ENCODE measurements at places on chromosomes 4 and X.

- no peak for DNase-seq
Measured at GRCh38 chr4:184402239-184402638, 72.1 kb downstream of the IRF2 start.

- DNase-seq: peak; percentile 40
Measured at GRCh38 chrX:9677098-9677739, 88.4 kb downstream of the GPR143 start.

- no peak for DNase-seq
Measured at GRCh38 chr4:187992971-187993370, 2.6 kb upstream of the ZFP42 start.

GRCh38 chrX:40971736-40972135 lies 113.5 kb upstream of the USP9X start:
- no peak for DNase-seq

GRCh38 chrX:76931518-76931917 lies 504.0 kb downstream of the MAGEE1 start:
- no peak for DNase-seq

DNA sequence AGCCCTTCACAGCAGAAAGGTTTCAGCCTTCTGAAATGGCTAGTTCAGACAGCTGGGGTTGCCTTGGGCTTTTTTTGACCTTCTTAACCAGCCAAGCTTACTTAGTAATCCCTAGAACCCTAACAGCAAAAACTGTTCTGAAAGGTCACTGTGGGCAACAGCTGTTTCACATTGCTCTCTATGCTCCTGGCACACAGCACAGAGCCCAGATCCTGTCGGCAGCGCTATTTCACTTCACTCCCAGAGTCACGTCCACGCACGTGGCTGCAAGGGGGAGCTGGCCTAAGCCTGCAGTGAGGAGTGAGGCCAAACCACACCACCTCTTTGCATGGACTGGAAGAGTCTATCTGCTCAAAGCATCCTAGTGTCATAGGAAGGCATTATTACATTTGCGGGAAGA lies 32.0 kb upstream of the STS start:
- no peak for DNase-seq

- no peak for DNase-seq
Measured at GRCh38 chrX:85828771-85829170, 218.6 kb downstream of the CHM start.

GRCh38 chr4:107896646-107897045 lies 34.7 kb upstream of the CYP2U1 start:
- DNase-seq: no peak

- no peak for DNase-seq
Measured at GRCh38 chr4:175418516-175418915, 393.5 kb downstream of the GPM6A start.

GRCh38 chr4:145861336-145862318 lies 77.0 kb downstream of the ZNF827 start:
- no peak for DNase-seq

DNA sequence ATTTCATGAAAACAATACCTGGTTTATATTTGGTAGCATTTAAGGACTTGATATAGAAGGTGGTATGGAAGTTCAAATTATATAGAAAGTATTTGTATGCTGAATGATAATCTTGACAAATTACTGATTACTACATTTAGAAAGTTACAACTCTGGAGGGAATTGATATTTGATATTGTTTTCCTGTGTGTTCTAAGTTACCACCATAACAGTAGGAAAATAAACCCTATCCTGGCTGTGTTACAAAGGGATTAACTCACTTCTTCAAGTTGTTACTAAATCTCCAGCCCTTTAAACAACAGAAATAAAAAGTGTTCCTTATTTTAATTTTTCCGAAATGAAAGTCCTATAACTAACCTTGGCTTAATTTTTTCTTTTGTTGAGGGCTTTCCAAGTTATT lies 36.6 kb downstream of the FHL1 start:
- no peak for DNase-seq

DNA sequence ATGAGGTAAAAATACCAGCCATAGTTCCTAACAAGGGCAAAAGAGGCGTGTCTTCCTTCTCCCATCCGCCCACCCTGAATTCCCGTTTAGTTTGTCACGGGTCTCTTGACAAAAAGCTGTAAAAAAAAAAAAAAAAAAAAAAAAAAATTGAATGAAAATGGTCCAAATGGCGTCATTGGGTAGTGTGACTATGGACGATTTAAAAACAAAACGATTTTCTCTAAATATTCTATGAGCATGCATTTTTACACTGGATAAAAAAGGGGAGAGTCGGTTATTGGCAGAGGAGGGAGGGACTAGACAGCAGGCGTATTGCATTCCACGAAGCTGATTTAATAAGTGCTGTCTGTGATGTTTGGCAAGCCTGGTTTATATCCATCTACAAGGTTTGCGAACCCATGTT lies at the start of gene FAM133A:
FAM133A (plus strand) TSS at position 338 of the 403 bp plus-strand sequence. CDS start 35,214 bp downstream, outside the sequence.
- no peak for DNase-seq

DNA sequence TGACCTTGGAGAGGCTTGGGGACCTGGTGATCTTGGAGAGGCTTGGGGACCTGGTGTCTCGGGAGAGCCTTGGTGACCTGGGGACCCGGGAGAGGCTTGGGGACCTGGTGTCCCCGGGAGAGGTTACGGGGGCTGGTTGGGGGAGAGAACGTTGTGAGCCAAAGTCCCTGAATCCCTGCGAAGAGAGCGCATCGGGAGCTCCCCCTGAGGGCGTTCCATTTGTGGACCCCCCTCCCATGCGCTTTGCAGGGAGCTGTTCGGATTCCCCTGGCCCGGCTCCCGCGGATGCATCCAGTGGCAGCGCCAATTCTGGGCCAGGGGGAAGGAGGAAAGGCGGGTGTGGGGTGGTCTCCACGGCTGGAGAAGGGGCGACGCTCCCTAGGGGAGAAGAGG lies 13.3 kb downstream of the SHOX start:
- DNase-seq: no peak

- DNase-seq: no peak
Measured at GRCh38 chr4:76585272-76585671, 150.2 kb downstream of the SHROOM3 start.

DNA sequence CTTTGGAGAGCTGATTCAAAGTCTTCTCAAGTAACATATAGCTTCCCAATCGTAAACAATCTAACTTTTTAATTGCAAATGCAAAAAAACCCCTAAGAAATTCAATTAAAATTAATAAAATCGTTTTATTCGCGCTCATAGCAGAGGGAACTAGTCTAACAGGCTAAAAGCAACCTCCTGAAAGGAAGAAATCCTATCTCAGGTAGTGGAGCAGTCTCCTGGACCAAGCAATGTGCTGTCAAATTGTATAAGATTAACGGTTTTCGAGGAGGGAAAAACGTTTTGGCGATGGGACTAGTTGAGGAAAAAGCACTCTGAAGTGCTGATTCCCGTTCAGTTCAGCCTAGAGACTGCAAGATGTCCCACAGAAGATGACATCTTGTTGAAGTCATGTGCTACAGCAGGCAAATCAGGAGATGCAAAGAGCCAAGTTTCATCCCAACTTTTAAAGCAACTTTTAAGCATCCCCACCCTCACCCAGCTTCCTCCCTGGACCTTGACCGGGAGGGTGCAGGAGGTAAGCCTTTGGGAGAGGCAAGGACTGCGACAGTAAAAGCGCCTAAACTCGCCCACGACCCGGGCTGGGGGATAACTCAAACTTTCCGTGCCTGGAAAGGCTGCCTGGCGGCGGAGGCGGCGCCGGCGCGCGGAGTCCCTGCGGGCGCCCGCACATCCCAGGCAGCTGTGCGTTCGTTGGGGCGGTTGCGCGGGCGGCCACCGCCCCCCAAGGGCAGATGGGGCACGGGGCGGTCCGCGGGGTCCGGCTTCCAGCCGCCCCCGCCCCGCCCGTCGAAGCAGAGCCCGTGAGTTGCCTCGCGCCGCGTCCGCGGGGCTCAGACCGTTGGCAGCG lies 784 bp downstream of the MAP7D3 start:
- DNase-seq: no peak

DNA sequence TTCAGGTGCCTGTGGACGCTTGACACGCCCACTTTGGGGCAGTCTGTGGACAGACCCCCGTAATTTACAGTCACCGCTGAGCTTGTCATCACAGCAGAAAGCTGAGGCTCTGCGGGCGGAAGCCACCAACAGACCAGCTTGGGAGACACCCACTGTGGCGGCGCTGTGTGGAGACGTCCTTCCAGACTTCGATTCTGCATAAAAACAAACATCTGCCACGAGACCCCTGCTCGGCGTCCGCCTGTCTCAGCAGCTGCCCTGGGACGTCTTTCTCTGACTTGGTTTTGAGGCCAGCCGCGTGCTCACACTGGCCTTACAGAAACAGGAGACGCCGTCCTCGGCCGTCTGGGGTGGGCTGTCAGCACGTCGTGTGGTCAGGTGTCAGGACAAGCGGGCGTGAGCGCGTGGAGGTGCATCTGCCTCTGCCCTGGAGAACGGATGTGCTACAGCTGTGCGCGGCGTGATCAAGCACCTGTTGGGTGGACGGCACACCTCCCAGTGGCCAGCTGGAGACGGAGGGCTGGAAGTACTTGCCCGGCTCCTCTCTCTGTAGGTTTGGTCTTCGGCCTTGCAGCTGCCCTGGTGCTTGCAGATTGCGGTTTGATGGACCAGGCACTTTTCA lies 37.5 kb downstream of the PIGG start:
- no peak for DNase-seq

- no peak for DNase-seq
Measured at GRCh38 chr4:18250564-18250963, 229.0 kb upstream of the LCORL start.

DNA sequence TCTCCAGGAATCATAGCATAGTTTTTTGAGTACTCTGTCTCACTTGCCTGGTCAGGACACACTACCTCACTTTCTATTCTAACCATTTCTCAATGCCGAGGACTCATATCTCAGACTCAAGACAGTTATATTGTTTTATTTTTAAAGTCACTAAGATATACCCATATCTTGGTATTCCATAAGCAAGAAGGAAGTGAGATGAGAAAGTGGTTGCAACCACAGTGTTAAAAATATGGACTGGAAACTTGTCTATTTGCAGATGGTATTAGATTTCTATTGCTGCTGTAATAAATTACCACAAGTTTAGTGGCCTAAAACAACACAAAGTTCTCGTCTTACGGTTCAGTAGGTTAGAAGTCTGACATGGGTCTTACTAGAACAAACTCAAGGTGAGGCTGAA lies 344.8 kb upstream of the MAGEB2 start:
- no peak for DNase-seq

DNA sequence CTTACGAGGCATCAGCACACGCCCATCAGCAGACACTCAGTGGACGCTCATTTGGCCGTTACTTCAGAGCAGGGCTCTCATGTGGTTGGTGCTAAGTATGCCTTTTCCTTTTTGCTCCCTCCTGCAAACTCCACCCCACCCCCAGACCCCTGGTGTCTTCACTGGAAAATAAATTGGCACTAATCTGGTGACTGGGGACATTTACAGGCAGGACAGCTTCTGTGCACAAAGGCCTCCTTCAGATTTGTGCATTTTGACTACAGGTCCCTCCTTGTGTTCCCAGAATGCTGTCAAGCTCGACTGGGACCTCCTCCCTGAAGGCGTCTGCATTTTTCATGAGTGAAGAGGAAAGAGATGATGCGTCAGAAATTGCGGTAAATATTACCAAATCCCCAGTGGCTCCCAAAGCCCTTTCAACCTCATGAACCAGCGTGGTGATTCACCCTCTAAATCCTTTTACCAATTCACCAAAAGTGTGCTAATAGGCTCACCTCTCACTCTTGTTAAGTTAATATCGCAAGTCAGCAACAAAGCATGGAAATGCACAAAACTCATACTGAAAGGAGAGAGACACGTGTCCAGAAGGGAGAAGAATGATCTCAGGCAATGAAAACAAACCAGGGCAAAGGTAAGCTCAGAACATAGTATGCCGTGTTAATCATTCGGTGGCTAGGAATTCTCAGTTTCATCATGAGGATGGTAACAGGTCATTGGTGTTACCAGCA lies 119.0 kb downstream of the NKX6-1 start:
- DNase-seq: no peak

DNA sequence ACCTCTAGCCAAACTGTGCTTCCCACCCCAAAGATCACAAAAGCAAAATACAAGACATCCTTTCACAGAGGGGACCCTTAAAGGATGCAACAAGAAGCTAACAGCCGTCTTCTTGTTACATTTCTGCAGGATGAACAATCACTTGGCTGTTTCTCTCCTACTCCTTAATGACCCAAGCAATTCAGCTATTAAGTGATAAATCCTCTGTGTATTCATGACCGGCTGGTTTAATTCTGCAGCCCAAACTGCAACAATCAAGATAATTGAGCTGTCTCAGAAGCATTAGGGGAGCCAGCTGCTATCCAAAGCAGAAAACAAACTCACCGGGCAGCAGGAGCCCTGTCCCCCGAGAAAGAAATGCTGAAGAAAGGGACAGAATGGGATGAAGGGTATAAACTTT lies 85.9 kb upstream of the ACSL4 start:
- no peak for DNase-seq

- no peak for DNase-seq
Measured at GRCh38 chrX:38973322-38973721, 172.1 kb downstream of the MID1IP1 start.

All from GM19239 (cell line).